Left lung (tissue), 14 donors: ENCODE measurements at places on chromosomes 4 and X. TPM values are rescaled to one million over a fixed set of nuclear protein-coding genes. Genes with fewer than 3 reads are reported as not detected.

SUPT20HL1 gene
- not detected for total RNA-seq

YIPF7 gene
- not detected for total RNA-seq

DIPK2B gene
- 9.2 TPM for total RNA-seq

GBA3 gene
- total RNA-seq, result not detected

INTS6L gene
- total RNA-seq, result 6.2 TPM

CCDC110 gene
- 1.3 TPM for total RNA-seq

ARAF gene
- 93.1 TPM for total RNA-seq

H2BW2 gene
- total RNA-seq, result not detected

CHRDL1 gene
- 31.2 TPM for total RNA-seq
